ENCODE measurements at places on chromosomes 7 and 10.

DNA sequence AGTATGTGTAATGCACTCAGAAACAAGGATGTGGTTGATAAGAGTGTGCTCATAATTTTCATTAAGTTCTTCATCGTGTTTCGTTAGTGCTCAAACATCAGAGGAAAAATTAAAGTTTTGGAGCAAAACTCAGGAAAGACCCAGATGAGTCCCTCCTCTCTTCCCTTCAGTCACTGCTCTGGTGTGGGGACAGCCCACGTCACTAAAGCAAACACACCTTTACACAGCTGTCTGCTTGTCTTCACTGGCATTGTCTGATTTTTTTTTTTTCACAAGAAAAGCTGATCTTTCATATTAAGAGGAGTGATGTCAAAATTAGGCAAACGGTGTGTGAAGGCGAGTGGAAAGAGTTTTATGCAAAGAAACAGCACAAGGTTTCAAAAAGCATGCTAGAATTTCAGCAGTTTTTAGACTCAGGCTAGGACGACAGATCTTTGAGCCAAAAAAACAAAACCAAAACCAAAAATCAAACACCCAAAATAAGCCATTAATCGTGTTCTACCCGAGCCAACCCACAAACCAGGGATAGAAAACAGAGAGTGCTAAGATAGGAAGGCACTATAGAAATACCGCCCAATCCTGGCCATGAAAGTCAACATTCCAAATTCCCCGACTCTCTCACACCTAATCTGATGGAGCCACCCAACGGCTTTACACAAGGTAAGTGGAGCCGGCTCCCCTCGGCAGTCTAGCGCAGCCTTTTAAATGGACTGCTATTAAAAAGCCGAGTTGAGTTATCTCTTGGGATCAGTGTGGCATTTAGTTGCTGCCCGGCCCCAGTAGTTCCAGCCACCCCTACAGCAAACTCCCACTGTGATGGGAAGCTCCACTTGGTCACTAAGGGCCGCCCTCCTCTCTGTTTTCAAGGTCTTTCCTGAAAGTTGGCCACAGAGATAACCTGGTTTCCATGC lies 27.9 kb upstream of the GATA3 start:
- no peak for DNase-seq
- no peaks in the 10 kb centered on the region for H3K27me3 ChIP-seq
- no peaks in the 10 kb centered on the region for H3K4me1 ChIP-seq
- no peak overlapping the region for H3K4me3 ChIP-seq
- H3K36me3 ChIP-seq: no peaks in the 10 kb centered on the region
- no peak overlapping the region for H3K27ac ChIP-seq

- peak; percentile 10 for DNase-seq
- H3K36me3 ChIP-seq: no peaks in the 10 kb centered on the region
- H3K4me1 ChIP-seq: no peaks in the 10 kb centered on the region
- no peaks in the 10 kb centered on the region for H3K27me3 ChIP-seq
- no peak overlapping the region for H3K27ac ChIP-seq
- H3K4me3 ChIP-seq: no peak overlapping the region
Observed at GRCh38 chr7:14836571-14837189, 65.9 kb downstream of the DGKB start.

DNA sequence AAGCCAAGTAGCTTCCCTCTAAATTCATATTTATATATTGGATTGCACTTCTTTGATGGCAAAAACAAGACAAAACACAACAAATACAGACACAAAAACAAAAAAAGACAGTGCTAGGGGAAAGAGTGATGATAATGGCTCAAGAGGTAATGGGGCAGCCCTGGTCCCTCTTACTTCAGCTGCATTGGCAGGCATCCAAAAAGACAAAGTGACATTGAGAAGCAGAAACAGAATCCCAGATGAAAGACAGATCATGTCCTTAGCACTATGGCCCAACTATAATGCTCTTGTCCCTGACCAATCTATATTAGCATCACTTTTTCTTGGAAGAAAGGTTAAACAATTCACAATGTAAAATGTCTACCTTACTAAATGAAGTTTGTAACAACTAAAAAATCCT lies 76.2 kb downstream of the GPR85 start:
- no peaks in the 10 kb centered on the region for H3K27me3 ChIP-seq
- no peak overlapping the region for H3K27ac ChIP-seq
- DNase-seq: no peak
- H3K36me3 ChIP-seq: no peaks in the 10 kb centered on the region
- no peak overlapping the region for H3K4me3 ChIP-seq

DNA sequence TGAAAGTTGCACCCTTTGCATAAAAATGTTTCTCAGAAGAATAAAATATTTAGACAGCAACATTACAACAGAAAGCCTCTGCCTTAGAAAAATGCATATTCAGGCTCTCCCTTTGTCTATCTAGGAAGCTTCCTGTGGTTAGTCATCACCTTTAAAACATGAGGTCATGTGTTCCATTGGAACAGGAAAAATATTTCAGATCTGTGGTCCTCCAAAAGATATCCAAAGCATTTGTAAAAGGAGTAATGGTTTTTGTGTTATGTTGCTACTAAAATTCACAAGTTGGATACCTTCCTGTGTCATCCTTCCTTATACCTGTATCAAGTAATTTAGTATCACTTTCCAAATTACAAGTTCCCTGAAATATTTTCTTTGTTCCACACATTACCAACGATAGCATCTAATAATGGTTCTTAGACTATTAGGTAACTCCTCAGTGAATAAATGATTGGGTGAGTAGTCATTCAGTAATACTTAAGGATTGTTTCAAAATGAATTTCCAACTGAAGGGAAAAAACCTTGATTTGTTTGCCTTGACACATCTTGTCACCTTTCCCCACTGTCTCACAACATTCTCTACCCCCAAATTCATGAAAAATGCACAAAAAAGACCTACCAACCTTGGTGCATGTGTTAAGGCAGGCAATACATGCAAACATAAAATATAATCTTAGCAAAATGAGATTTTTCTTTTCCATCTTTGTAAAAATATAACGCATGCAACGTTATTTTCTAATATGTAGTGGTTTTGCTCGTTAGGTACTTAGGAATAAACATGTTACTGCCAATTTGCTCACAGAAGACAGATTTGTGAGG lies 19.7 kb upstream of the RHOBTB1 start:
- H3K4me1 ChIP-seq: peaks cover 24% of the 10 kb centered on the region
- no peak overlapping the region for H3K27ac ChIP-seq
- H3K4me3 ChIP-seq: no peak overlapping the region
- H3K27me3 ChIP-seq: no peaks in the 10 kb centered on the region

DNA sequence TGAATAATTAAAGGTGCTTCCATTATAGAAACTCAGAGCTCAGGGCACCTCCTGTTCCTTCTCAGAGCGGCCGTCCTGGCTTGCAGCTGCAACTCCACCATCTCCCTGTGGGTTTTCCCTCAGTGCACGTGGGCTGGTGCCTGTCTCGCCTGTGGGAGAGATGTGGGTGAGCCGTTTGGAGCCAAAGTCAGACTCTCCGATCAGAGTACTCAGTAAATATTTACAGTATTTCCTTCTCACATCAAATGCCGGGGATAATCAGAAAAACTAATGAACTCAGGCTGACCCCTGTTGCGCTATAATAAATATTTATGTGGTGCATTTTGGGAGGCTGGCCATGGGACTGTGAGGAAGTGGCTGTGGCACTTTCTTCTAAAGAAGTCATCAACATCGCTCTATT lies 155.8 kb upstream of the HABP2 start:
- no peak for DNase-seq
- peaks cover 12% of the 10 kb centered on the region for H3K27me3 ChIP-seq
- H3K4me1 ChIP-seq: no peaks in the 10 kb centered on the region
- no peak overlapping the region for H3K4me3 ChIP-seq
- no peaks in the 10 kb centered on the region for H3K36me3 ChIP-seq

- H3K27me3 ChIP-seq: no peaks in the 10 kb centered on the region
- no peak for DNase-seq
- no peak overlapping the region for H3K4me3 ChIP-seq
- no peak overlapping the region for H3K27ac ChIP-seq
Observed at GRCh38 chr7:28977881-28978280, 19.8 kb upstream of the TRIL start.

- no peak overlapping the region for H3K27ac ChIP-seq
- no peak for DNase-seq
- H3K36me3 ChIP-seq: peaks cover 2% of the 10 kb centered on the region
Observed at GRCh38 chr10:73424478-73424877, 8.9 kb downstream of the MSS51 start.

DNA sequence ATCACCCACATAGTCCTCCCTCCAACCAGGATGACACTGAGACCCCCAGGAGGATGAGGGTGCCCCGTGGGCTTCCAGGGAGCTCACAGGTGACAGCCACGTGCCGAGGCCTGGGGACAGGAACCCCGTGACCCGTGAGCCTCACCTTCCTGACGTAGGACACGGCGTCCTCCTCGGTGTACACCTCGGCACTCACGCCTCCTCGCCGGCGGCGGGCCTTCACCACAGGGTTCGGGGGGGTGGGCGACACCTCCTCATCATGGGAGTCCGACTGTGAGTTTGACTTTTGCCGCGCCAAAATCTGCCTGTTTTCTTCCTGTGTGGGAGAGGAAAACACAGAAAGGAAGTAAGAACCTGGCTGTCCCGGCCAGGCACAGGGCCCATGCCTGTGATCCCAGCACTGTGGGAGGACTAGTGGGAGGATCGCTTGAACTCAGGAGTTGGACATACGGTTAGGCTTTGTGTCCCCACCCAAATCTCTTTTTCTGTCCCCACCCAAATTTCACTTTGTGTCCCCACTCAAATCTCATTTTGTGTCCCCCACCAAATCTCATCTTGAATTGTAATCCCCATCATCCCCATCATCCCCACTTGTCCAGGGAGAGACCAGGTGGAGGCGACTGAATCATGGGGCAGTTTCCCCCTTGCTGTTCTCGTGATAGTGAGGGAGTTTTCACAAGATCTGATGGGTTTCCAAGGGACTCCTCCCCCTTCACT lies 45.9 kb upstream of the DNAAF5 start:
- no peak overlapping the region for H3K27ac ChIP-seq
- no peaks in the 10 kb centered on the region for H3K36me3 ChIP-seq
- no peak overlapping the region for H3K4me3 ChIP-seq
- H3K27me3 ChIP-seq: no peaks in the 10 kb centered on the region
- no peaks in the 10 kb centered on the region for H3K4me1 ChIP-seq
- DNase-seq: no peak

GRCh38 chr7:111855161-111855841 lies 293.0 kb upstream of the IMMP2L start:
- no peaks in the 10 kb centered on the region for H3K4me1 ChIP-seq
- no peaks in the 10 kb centered on the region for H3K27me3 ChIP-seq
- DNase-seq: peak; percentile 38

DNA sequence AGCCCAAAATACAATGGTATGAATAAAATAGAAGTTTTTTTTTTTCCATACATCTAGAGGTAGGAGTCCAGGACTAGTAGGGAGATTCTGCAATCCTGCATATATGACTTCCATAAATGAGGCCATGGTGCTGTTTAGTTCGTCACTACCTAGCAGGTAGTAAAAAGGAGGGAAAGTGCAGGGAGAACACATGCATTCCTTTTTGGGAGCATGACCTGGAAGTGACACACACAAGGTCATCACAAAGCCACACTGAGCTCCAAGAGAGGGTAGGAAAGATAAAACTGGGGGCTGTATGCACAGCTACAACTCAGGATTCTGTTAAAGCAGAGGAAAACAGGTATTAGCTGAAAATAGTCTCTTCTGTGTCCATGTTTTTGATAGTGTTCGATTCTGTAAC lies 2.2 kb downstream of the CROT start:
- no peaks in the 10 kb centered on the region for H3K27me3 ChIP-seq
- H3K36me3 ChIP-seq: no peaks in the 10 kb centered on the region
- DNase-seq: no peak
- H3K27ac ChIP-seq: no peak overlapping the region

- H3K27me3 ChIP-seq: peaks cover 59% of the 10 kb centered on the region
- H3K4me3 ChIP-seq: no peak overlapping the region
- H3K36me3 ChIP-seq: no peaks in the 10 kb centered on the region
- no peak overlapping the region for H3K27ac ChIP-seq
- DNase-seq: no peak
Observed at GRCh38 chr10:104608091-104608828, 32.8 kb upstream of the SORCS3 start.

GRCh38 chr7:5207131-5207530 lies 17.1 kb downstream of the WIPI2 start:
- H3K4me3 ChIP-seq: no peak overlapping the region
- no peaks in the 10 kb centered on the region for H3K4me1 ChIP-seq
- no peaks in the 10 kb centered on the region for H3K27me3 ChIP-seq
- H3K36me3 ChIP-seq: 0 out of 2 replicates have a peak, but pooled peaks cover 6% of the 10 kb centered on the region
- no peak for DNase-seq

DNA sequence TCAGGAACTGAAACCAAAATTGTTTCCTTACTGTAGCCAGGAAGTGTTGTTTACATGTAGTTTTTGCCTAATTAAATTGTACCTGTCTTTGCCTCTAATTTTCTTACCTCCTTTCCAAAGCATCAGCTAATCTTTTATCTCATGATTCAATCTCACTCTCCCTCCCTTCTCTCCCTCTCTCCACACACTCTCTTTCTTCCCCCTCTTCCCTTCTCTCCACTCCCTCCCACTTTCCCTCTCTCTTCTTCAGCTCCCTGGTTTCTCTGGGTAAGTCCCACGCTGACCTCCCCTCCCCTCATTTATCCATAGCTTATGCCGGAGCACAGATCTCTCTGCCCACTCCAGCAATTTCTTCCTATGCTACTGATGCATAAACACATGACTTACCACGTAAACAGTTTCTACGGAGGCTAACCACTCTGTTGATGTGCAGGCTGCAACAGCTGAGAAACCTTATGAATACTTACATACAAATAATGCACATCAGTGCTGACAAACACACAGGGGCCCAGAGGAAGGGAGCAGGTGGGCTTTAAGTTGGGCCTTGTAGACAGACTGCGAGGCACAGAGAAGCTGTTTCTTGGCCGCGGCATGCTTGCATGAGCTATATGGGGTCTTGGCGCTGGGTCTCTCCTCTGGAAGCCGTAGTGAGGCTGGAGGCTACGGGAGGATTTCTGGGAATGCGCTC lies 174.4 kb upstream of the PLXNA4 start:
- no peaks in the 10 kb centered on the region for H3K36me3 ChIP-seq
- no peak overlapping the region for H3K27ac ChIP-seq
- DNase-seq: no peak
- H3K27me3 ChIP-seq: peaks cover 16% of the 10 kb centered on the region

GRCh38 chr10:31554556-31554955 lies 235.5 kb downstream of the ZEB1 start:
- no peak overlapping the region for H3K27ac ChIP-seq
- DNase-seq: no peak
- H3K36me3 ChIP-seq: no peaks in the 10 kb centered on the region
- no peak overlapping the region for H3K4me3 ChIP-seq
- H3K4me1 ChIP-seq: no peaks in the 10 kb centered on the region

- H3K4me3 ChIP-seq: no peak overlapping the region
- no peaks in the 10 kb centered on the region for H3K36me3 ChIP-seq
- no peaks in the 10 kb centered on the region for H3K27me3 ChIP-seq
- no peak overlapping the region for H3K27ac ChIP-seq
Observed at GRCh38 chr7:44064791-44065430, 456 bp downstream of the PGAM2 start.

- no peaks in the 10 kb centered on the region for H3K27me3 ChIP-seq
- H3K4me1 ChIP-seq: peaks cover 54% of the 10 kb centered on the region
- H3K4me3 ChIP-seq: no peak overlapping the region
- H3K27ac ChIP-seq: no peak overlapping the region
Observed at GRCh38 chr10:78931321-78932053, 137.3 kb upstream of the ZMIZ1 start.

Data from HCT116 (cell line).